ENCODE measurements at places on chromosomes 4 and X. TPM values are rescaled to one million over a fixed set of nuclear protein-coding genes. Genes with fewer than 3 reads are reported as not detected.

TRAPPC11 gene
- 19.1 TPM for total RNA-seq

- no peak for DNase-seq
These were observed 34.3 kb upstream of the HTRA3 start for GRCh38 chr4:8235224-8235623.

AFF1 gene
- 4.5 TPM for total RNA-seq

DNA sequence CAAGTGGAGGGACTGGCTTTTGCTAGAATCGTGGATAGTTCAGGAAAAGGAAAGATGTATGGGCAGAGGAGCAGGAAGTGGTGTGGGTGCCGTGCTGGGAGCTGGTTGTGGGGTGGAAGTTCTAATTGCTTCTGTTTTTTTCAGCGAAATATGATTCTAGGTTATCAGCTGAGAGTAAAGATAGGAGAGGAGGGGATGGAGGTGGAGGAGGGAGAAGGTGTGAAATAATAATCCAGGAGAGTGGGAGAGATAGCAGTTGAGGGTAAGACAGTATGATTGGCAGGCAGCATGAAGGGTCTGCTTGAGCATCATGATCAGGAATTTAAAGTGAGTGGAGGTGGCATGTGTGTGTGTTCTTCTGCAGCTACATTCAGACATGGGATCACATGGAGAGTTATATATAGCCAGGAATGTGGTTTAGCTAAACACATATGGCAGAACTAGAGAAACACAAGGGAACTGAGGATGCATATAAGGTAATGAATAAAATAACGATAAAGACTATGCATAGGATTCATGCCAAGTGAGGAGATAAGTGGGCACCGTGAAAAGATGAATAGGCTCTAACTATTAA, 133.7 kb downstream of the ANK2 start:
- DNase-seq, result no peak

CORIN gene
- total RNA-seq, result not detected

SPON2 gene
- 0.29 TPM for total RNA-seq

SFRP2 gene
- total RNA-seq, result not detected

DNA sequence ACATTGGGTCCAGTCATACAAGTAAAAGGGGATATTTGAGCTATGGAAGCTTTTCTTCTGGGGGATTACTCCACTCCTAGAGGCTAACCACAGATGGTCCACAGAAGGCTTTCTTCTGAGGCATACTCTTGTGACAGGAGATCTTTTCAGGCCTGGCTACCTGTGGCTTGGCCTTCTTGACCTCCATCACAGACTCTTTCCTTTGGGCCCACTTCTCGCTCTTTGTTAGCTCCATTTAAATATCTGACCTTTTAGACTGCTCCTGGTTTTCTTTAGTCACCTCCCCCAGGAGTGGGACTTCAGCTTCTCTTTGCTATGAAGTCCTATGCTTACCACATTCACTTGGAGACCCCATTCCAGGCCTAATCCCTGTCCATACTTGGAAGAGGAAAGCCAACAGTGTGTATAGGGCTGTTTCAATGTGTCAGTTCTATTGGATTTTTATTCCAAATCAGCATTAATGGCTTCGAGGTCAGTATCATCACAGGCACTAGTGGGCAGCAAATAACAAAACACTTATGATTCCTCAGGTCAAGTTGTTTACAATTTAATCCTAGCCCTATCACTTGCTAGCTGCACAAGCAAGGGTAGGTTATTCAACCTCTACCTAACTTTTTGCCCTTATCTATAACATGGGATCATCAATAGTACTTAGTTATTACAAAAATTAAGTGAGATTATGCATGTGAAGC, 26.3 kb downstream of the GPC3 start:
- DNase-seq, result no peak

GRCh38 chr4:90174621-90175023, 47.4 kb downstream of the CCSER1 start:
- no peak for DNase-seq
